ENCODE measurements at places on chromosomes 3 and 15. TPM values are rescaled to one million over a fixed set of nuclear protein-coding genes. Genes with fewer than 3 reads are reported as not detected.
A peak's percentile ranks its signal among the peaks of the same experiment; 100 is the strongest.

GOLGA6B gene
- not detected for total RNA-seq

LCTL gene
- total RNA-seq: 19.2 TPM

ECE2 gene
- total RNA-seq: 0.15 TPM

TMEM207 gene
- total RNA-seq: not detected

ZNF80 gene
- not detected for total RNA-seq

CPLX3 gene
- total RNA-seq: not detected

MCTP2 gene
- total RNA-seq: 0.56 TPM

SSUH2 gene
- total RNA-seq: 0.37 TPM

CCR1 gene
- not detected for total RNA-seq

GRCh38 chr3:25035526-25035925 is 392.5 kb upstream of the RARB start:
- H3K27ac ChIP-seq: no peak overlapping the region
- H3K27me3 ChIP-seq: no peaks in the 10 kb centered on the region
- peaks cover 4% of the 10 kb centered on the region for H3K4me1 ChIP-seq
- no peak for DNase-seq

DNA sequence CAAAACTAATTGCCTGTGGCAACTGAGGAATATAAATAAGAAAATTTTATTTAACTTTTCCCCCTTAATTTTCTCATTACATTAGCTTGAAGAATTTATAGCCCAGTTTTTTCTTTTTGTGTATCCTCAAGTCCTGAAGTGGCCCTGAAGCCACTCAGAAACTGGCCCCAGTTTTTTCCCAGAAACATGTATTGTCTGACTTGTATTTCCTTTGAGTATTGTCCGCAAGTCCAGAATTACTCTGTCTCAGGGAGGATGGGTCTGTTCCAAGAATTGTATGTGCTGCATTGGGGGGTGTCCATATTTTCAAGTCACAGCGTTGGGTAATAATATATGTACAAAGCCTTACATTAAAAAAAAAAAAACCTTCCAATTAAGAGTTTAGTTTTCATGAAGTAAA is 149.7 kb upstream of the IL12A start:
- no peak for DNase-seq
- H3K4me3 ChIP-seq: peak overlapping the region; percentile 72
- H3K27me3 ChIP-seq: no peaks in the 10 kb centered on the region
- no peaks in the 10 kb centered on the region for H3K36me3 ChIP-seq
- peak overlapping the region; percentile 99 for H3K27ac ChIP-seq
- H3K4me1 ChIP-seq: peaks cover 37% of the 10 kb centered on the region

- H3K4me3 ChIP-seq: no peak overlapping the region
- H3K4me1 ChIP-seq: peaks cover 13% of the 10 kb centered on the region
- H3K36me3 ChIP-seq: no peaks in the 10 kb centered on the region
Observed at GRCh38 chr3:58955308-58955707, 94.5 kb downstream of the CFAP20DC start.

DNA sequence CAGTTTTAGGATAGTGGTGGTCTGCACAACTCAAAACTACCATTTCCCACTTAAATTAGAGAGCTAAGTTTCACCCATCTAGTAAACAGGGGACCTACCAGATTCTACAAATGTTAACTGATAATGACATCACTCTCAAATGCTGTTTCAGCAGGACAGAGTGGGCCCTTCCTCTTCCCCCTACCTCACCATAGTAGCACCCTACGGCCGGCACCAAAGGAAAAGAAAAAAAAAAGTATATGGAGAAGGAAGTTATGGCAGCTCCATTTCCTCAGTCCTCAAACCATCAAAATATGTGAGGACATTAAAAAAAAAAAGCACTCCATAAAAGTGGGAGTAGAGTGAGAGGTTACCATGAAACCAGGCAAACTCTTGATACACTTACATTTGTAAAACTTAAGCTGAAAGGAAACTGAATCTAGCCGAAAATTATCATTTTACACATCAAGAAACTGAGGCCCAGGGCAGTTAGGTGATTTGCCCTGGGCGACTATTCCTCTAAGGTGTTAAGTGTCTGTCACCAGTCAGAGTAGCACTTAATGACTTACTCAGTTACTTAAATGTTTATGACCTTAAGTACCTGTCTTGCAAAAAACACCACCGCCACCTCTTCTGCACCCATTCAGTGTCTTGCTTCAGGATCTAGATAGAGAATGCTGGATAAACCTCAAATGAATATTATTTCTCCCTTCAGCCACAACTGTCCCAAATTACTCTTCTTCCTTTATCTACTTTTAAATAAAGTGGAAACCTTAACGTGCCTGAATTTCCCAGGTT is 2.7 kb downstream of the MSL2 start:
- no peak for DNase-seq
- H3K4me3 ChIP-seq: peak overlapping the region; percentile 87
- no peaks in the 10 kb centered on the region for H3K36me3 ChIP-seq
- H3K27ac ChIP-seq: no peak overlapping the region

DNA sequence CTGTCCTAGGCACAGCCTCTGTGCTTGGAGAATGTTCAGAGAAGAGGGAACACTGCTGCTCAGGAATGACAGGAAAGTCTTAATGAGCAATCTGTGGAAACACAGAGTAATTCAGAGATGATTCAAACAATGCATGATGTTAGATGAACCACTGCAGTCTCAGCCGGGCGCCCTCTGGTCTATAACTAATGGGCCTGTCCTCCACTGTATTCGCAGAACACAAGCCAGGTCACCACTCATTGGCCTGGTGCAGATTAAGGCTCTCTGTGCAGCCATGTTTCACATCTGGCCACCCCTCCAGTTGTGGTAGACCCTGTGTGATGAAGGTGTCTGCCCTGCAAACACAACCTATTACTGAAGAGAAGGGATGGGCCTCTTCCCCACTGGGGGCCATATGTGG is 281.7 kb upstream of the ROPN1 start:
- no peak overlapping the region for H3K4me3 ChIP-seq
- H3K4me1 ChIP-seq: peaks cover 5% of the 10 kb centered on the region
- H3K27ac ChIP-seq: no peak overlapping the region

DNA sequence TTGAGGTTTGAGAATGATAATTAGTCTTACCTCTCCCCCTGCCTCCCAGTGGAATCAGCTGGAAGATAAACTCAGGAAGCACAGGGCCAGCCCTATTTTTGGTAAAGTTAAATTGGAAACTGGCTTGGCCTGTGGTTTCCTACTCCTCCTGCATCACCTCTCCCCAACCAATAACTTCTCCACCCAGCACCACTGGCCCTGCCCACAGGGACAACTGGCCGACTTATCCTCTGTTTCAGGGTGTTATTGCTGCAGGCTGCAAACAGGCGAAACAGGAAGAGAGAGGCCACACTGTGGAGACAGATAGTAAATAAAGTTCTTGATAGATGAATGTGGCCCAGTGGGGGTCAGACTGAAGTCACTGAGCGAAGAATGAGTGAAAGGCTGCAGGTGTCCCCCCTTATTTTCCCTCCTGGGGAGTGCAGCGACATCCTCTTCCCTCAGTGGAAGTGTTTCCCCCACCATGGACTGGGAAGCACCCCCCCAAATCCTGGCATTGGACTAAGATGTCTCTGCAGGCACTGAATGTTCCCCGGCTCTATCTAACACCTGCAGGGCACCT is 47.1 kb downstream of the PDIA5 start:
- H3K4me1 ChIP-seq: peaks cover 28% of the 10 kb centered on the region
- no peak for DNase-seq
- H3K27me3 ChIP-seq: no peaks in the 10 kb centered on the region
- no peak overlapping the region for H3K27ac ChIP-seq
- H3K36me3 ChIP-seq: no peaks in the 10 kb centered on the region

- H3K27me3 ChIP-seq: no peaks in the 10 kb centered on the region
- no peak for DNase-seq
- no peak overlapping the region for H3K27ac ChIP-seq
- no peak overlapping the region for H3K4me3 ChIP-seq
- no peaks in the 10 kb centered on the region for H3K36me3 ChIP-seq
- no peaks in the 10 kb centered on the region for H3K4me1 ChIP-seq
Observed at GRCh38 chr15:34275721-34276120, 50.9 kb downstream of the EMC4 start.

GRCh38 chr3:167740961-167741587 is 5.6 kb downstream of the SERPINI1 start:
- DNase-seq: peak; percentile 56
- H3K4me3 ChIP-seq: no peak overlapping the region
- H3K36me3 ChIP-seq: no peaks in the 10 kb centered on the region
- no peaks in the 10 kb centered on the region for H3K27me3 ChIP-seq
- H3K4me1 ChIP-seq: peaks cover 7% of the 10 kb centered on the region
- no peak overlapping the region for H3K27ac ChIP-seq

GRCh38 chr3:128864351-128864811 is 15.0 kb upstream of the ACAD9 start:
- no peak overlapping the region for H3K27ac ChIP-seq
- no peaks in the 10 kb centered on the region for H3K27me3 ChIP-seq
- H3K4me1 ChIP-seq: peaks cover 5% of the 10 kb centered on the region
- DNase-seq: peak; percentile 37
- no peak overlapping the region for H3K4me3 ChIP-seq
- H3K36me3 ChIP-seq: no peaks in the 10 kb centered on the region

- H3K4me1 ChIP-seq: peaks cover 9% of the 10 kb centered on the region
- H3K4me3 ChIP-seq: no peak overlapping the region
- H3K27ac ChIP-seq: no peak overlapping the region
- H3K36me3 ChIP-seq: no peaks in the 10 kb centered on the region
Observed at GRCh38 chr3:30003741-30004140, 602.7 kb upstream of the TGFBR2 start.

- no peak overlapping the region for H3K4me3 ChIP-seq
- no peak for DNase-seq
- H3K27me3 ChIP-seq: no peaks in the 10 kb centered on the region
- peaks cover 18% of the 10 kb centered on the region for H3K4me1 ChIP-seq
Observed at GRCh38 chr3:179181021-179181472, 32.9 kb downstream of the PIK3CA start.

DNA sequence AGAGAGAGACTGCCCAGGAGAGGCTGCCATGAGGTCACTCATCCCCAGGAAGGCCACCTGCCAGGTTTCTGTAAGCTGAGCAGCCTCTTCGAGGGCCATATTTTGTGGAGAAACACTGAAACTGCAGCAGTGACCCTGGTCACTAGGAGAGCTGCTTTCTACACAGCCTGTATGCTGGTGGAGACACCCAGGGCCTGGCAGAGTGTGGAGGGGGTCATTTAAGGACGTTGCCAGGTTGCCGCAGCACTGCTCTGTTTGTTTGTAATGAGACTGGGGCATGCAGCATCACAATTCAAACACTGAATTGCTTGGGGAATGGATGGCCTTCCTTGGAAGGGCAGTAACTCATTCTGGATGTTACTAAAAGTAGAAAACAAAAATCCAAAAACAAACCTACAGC is 104.9 kb upstream of the TRIM42 start:
- H3K4me1 ChIP-seq: no peaks in the 10 kb centered on the region
- H3K4me3 ChIP-seq: no peak overlapping the region
- DNase-seq: no peak
- H3K36me3 ChIP-seq: no peaks in the 10 kb centered on the region
- H3K27me3 ChIP-seq: no peaks in the 10 kb centered on the region
- no peak overlapping the region for H3K27ac ChIP-seq

DNA sequence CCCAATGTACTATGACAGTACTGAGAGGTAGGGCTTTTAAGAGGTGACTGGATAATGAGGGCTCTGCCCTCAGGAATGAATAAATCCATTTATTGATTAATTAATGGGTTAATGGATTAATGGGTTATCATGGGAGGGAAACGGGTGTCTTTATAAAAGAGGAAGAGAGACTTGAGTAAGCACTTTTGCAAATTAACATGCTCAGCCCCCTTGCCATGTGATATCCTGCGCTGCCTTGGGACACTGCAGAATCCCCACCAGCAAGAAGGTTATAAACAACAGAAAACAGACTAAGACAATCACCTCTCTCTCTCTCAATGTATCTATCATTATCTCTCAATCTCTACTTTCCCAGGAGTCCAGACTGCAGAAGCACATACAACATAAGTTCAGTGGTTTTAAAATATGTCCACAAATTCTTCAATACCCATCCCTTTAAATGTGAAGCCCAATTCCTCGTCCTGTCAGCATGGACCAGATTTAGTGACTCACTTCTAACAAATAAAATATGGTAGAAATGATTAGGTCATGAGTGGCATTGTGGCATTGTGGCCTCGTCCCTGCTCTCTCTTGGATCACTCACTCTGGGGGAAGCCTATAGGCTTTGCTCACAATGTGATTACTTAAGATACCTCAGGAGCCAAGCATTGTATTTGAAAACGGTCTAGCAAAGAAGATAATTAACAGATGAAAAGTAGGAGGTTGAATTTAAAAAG is 40.0 kb upstream of the IL12A start:
- no peaks in the 10 kb centered on the region for H3K27me3 ChIP-seq
- H3K27ac ChIP-seq: no peak overlapping the region
- H3K4me1 ChIP-seq: peaks cover 5% of the 10 kb centered on the region
- DNase-seq: no peak
- H3K4me3 ChIP-seq: no peak overlapping the region

DNA sequence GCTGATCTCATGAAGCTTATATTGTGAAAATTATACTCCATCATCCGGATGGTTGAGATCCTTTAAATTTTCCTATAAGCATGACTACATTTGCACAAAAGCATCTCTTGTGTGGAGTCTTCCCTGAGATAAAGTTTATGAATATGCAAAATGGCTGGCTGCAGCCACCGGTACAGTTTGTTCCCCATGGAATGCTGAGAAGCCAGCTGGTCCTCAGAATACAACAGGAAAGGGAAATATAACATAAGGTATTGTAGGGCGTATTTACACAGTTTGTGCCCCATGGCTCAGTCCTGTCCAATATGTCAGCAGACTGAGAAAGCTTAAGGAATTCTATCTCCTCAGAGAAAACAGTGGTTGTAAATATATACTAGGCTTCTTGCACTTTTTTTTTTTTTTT is 468.6 kb downstream of the CNTN6 start:
- H3K27me3 ChIP-seq: no peaks in the 10 kb centered on the region
- H3K4me3 ChIP-seq: no peak overlapping the region
- no peak for DNase-seq
- H3K4me1 ChIP-seq: no peaks in the 10 kb centered on the region

DNA sequence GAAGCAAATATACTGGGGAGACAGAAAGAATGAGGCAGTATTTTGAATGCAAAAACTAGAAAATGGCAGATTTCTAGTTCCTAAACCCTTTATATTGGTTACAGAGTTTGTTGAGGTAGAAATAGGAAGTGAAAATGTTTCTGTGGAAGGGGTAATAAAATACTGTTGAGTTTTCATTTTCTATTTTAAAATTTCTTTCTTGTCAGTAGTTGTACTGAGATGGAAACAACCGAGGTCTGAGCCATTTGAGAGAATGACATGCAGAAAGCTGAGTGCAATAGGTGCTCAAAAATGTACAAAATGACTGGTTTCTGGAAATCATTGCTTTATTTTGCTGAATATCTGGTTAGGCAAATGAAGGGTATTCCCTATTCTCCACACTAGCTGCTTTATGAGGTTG is 361.4 kb downstream of the CHL1 start:
- no peak overlapping the region for H3K27ac ChIP-seq
- no peaks in the 10 kb centered on the region for H3K27me3 ChIP-seq
- no peak for DNase-seq
- H3K4me3 ChIP-seq: no peak overlapping the region
